Ammon's horn (tissue), 1 donor: ENCODE measurements at places on chromosomes 5 and 9.

- no peak for DNase-seq
Measured at GRCh38 chr5:17219469-17219868, 2.0 kb downstream of the BASP1 start.

- no peak for DNase-seq
Measured at GRCh38 chr9:132989414-132989996, 11.0 kb downstream of the GFI1B start.

- no peak for DNase-seq
Measured at GRCh38 chr5:127061956-127062355, 11.3 kb downstream of the C5orf63 start.

- no peak for DNase-seq
Measured at GRCh38 chr9:126692041-126692758, 78.5 kb downstream of the LMX1B start.

- DNase-seq = no peak
Measured at GRCh38 chr5:66741394-66741793, 145.2 kb downstream of the MAST4 start.

DNA sequence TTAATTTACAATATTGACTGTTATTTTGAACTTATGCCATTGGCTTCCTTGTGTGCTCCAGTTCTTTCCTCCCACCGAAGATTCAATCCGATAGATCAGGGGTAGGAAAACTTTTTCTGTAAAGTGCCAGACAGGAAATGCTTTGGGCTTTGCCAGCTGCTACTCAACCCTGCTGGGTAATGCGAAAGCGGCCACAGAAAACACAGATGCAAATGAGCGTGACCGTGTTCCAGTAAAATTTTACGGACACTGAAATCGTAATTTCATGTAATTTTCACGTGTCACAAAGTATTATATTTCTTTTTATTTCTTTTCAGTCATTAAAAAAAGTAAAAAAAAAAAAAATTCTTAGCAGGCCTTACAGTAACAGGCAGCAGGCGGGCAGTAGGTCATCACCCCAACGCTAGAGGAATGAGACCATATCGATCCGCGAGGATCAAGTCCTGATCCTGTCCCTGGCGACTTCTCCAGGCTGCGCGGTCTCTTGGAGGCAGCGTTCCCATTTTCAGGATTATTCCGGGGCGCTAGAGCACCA is 599 bp downstream of the NMRK1 start:
- DNase-seq = peak; percentile 28

DNA sequence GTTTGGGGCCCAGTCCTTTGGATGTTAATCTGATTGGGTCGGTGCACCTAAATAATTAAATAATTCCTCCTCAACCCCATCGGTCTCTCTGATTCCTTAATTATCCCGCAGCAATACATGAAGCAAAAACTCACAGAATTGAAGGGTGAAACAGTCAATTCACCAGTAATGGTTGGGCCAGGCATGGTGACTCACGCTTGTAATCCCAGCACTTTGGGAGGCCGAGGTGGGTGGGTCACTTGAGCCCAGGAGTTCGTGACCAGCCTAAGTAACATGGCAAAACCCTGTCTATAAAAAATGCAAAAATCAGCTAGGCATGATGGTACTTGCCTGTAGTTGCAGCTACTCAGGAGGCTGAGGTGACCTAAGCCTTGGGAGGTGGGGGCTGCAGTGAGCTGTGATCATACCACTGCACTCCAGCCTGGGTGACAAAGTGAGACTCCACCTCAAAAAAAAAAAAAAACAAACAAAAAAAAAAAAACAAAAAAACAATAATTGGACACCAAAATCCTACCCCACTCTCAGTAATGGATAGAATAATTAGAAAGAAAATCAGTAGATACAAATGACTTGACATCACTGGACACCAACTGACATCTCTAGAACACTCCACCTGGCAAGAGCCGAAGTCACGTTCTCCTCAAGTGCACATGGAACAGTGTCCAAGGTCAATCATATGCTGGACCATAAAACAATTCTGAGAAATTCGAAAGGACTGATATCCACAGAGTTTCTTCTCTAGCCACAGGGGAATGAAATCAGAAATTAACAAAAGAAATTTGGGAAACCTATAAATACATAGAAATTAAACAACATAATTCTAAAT is 5.3 kb downstream of the ABO start:
- DNase-seq = no peak

GRCh38 chr5:71830681-71831539 is 111.8 kb downstream of the CARTPT start:
- DNase-seq = peak; percentile 67

DNA sequence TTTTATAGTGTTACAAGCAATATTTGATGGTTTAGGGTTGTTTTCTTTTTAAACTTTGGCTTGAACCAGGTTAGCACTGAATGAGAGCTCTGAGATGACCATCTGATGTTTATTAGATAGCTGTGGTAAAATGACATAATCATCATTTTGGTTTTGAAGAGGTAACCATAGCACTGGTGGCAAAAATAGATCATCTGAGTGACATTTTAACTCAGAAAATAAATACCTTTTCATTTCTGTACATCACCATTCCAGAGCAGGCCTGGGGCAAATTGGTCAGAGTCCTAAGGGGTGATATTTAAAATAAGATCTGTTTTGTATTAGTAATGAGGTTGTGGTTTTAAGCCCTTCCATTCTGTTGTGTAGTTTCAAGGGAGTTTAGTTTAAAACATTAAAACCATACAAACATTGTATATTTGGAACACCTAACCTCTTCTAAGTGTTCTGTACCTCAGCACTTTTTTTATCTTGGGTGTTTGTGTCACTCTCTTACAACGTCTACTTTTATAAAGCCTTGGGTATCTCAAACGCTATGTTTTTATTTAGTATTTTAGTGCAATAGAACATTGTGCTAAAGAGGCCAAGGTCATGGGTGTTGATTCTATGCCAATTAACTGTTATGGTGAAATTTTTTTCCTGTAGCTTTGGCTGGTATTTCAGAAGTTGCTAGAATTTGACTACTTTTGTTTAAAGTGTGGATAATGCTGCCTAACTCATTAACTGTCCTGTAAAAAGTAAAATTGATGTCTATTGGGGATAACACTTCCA is 166.1 kb downstream of the CD180 start:
- no peak for DNase-seq

DNA sequence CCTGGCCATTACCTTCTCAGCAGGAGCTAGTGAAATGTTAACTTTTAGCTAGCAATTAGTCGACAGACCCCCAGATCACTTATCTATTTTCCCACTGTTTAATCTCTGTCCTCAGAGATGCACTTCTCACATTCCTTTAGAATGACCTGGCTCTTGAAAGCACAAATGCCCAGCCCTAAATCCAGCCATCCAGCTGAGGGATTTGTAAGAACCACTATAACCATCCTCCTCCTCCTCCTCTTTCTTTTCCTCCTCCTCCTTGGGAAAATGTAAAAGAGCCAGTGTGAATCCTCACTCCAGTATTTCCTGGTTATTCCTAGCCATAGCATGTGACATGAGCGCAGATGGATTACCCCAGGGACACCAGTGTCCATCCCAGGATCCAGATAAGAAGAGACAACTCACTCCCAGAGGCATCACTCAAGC is 124.3 kb downstream of the ENC1 start:
- DNase-seq = no peak

- no peak for DNase-seq
Measured at GRCh38 chr5:169125571-169125970, 175.4 kb downstream of the SLIT3 start.

GRCh38 chr9:21848615-21849014 is 46.2 kb downstream of the MTAP start:
- no peak for DNase-seq

DNA sequence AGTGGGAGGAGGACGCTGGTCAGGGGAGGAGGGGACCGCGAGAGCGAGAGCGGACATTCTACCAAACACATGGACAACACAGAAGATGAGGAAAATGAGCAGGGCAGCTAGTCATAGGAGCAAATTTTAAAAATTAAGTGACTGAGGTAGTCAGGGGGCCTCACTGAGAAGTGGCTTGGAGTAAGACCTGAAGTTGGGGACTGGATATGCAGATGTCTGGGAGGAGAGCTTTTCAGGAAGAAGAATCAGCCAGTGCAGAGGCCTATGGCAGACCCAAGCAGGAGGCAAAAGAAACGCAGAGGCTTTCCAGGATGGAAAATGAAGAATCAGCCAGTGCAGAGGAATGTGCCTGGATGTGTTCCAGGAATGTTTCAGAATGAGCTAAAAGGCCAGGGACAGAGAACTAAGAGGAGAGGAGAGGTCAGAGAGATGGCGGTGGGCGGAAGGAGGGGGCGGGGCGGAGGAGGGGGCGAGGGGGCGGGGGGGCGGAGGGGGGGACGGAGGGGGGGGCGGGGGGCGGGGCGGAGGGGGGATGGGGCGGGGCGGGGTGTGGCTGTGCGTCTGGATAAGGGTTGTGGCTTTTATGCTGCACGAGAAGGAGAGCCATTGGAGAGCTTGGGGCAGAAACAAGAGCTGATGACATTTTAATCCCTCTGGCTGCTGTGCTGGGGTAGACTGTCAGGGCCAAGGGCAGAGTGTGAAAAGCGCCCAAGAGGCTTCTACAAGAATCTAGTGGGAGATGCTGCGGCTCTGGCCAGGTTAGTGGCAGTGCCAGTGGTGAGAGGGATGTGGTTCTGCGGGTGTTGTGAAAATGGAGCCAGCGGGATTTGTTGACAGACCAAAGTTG is 129.6 kb downstream of the KCNIP1 start:
- peak; percentile 59 for DNase-seq

- DNase-seq = no peak
Measured at GRCh38 chr5:139634541-139634940, 13.6 kb upstream of the CXXC5 start.

- no peak for DNase-seq
Measured at GRCh38 chr5:151033217-151033934, 13.0 kb downstream of the GPX3 start.
